Activated CD8-positive, alpha-beta memory T cell treated with anti-CD3 and anti-CD28 coated beads, Interleukin-2, amount 50 U/mL, for 4 hours (primary cell): ENCODE measurements at places on chromosomes 7 and 10.

- no peak for DNase-seq
These were observed 594.1 kb downstream of the PTPRN2 start for GRCh38 chr7:157993406-157994105.

- no peak for DNase-seq
These were observed 65.6 kb upstream of the IGFBP3 start for GRCh38 chr7:45986355-45987298.

- DNase-seq: no peak
These were observed 22.5 kb downstream of the PDZD8 start for GRCh38 chr10:117352724-117353123.

DNA sequence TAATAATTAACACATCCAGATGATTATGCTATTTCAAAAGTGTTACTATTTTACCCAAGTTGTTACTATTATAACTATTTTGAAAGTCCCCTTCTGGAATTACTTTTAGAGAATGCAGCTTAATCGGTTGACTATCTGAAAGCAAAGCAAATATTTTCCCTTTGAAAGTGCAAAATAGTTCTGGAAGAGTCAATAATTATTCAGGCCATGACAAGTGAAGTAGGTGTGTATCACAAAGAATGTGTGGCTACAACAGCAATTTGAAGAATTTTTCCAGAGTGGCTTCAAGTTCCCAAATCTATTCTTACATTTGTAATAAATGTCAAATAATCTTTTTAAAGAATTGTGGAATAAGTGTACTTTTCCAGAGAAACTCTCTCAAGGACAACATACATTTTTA lies 42.8 kb downstream of the RNLS start:
- no peak for DNase-seq

GRCh38 chr10:129963641-129964501 lies at the start of gene EBF3:
EBF3 (minus strand) TSS chr10:129964274; CDS start chr10:129963768, 506 bp downstream.
- DNase-seq: peak; percentile 42

DNA sequence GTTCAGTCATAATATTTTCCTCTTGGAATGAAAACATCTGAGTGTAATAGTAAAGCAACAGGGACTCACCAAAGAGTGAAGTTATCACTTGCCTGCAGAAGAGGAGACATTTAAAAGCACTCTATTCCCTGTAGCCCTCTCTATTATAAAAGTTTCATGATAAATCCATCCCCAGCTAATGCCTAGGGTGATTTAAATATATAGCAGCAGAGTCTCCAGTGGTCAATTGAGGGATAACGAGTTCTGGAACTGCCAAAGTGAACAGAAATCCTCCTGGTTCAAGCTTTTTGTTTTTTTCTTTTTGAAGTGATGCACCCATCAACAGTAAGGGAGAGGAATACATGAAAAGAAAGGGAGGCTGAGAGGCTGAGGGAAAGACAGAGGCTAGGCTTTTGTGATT lies 87.3 kb downstream of the EVX1 start:
- no peak for DNase-seq

DNA sequence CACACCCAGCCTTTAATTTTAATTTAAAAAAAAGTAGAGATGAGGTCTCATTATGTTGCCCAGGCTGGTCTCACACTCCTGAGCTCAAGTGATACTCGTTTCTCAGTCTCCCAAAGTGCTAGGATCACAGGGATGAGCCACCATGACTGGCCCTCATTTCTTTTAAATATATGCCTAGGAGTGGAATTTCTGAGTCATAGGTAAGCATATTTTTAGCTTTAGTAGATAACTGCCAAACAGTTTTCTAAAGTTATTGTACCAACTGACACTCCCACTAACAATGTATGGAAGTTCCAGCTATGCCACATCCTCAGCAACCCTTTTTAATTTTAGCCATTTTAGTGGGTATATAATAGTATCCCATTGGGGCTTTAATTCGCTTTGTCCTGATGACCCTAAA lies 13.8 kb upstream of the PPIF start:
- DNase-seq: no peak

- DNase-seq: no peak
These were observed 767.9 kb downstream of the GRID1 start for GRCh38 chr10:85598646-85599045.

DNA sequence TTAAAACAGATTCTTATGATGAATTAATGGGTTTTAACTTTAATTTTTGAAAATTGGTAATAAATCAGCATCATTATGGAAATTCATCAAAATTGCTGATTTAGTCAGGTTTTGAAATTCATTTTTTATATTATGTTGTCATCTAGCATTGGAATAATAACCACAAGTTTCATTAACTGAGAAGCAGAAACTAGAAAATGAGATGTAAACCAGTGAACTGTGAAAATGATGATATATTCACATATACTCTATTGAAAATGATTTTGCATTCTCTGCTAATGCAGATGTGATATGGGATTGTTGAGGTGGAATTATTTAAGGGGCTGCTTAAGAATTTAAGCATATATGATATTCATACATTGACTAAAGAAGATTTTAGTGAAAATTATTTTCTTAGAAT lies 316.1 kb upstream of the FZD1 start:
- DNase-seq: no peak

DNA sequence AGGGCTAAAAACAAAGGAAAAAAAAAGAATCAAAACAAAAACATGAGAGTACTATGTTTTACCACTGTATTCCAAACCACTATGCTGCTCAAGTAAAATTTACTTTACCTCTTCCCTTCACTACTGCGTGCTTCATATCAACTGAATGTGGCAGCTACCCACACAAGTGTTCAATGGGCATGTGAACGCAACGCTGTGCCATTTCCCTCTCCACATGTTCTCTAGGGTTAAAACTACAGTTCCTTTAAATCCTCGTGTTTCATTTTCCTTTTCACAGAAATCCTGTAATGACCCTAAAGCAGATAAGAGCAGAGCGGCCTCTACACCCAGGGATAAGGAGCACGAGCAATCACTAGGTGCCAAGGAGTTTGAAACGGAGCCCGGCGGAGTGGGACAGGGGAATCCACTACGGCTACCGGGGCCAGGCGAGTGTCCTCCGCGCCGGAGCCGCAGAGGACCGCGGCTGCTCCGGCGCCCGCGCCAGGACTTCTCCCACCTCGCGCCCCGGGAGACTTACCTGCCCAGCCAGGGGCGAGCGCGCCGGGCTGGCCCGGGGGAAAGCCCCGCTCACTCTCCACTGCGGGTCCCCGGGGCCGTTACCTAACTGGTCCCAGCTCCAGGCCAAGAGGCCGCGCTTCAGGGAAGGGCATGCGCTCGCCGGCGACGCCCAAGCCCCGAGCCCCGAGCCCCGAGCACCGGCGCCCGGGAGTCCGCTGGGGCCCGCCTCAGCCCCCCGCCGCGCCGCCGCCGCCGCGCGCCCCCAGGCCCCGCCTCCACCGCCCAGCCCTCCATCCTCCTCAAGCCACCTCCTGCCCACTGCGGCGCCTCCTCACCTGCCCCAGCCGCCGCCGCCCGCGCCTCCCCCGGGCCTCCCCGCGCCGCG lies 711 bp downstream of the NAMPT start:
- DNase-seq: peak; percentile 59

GRCh38 chr10:54682554-54682953 lies 118.5 kb downstream of the PCDH15 start:
- no peak for DNase-seq

GRCh38 chr10:83943920-83944319 lies 195.4 kb upstream of the GHITM start:
- no peak for DNase-seq

- DNase-seq: peak; percentile 43
These were observed 147.6 kb downstream of the GPR85 start for GRCh38 chr7:112938863-112939573.

DNA sequence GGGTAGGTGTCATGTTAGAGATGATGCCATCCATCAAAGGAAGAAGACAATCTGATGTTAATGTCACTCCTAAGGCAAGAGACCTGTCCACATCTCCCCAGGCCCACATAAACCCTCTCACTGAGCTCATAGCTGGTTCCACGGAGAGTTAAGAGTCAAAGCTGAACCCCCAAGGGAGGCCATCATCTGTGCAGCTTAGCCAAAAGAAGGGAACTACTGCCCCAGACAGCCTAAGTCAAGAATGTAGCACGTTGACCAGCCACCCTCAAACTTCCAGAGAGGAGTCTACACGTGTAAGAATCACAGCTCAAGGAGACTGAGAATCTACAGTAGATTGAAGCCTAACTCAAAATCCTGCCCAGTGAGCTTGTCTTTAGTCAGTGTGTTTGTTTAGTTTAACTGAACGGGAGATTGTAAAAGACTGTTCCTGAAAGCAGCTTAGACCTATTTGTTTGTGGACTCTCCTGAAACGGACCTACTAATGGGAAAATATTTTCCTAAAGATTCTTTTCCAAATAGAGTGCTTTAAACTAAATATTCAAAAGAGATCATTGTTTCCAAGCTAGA lies 192.7 kb upstream of the NFE2L3 start:
- DNase-seq: no peak

DNA sequence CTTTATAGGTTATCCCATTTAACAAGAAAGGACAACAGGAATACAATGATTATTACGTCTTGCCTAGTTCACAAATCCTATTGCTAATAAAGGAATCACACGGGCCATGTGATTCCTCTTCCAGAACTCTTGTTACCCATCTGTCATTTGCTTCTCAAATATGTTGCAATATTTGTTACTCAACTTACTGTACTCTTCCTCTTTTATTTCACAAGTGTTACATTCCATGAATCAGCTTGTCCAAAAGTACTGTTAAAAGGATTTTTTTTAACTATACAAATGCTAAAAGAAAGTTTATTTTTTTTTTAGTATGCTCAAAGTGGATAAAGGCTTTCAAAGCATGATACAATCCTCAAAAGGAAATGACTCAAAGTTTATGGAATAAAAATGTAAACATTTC lies 3.9 kb upstream of the CD36 start:
- DNase-seq: no peak

DNA sequence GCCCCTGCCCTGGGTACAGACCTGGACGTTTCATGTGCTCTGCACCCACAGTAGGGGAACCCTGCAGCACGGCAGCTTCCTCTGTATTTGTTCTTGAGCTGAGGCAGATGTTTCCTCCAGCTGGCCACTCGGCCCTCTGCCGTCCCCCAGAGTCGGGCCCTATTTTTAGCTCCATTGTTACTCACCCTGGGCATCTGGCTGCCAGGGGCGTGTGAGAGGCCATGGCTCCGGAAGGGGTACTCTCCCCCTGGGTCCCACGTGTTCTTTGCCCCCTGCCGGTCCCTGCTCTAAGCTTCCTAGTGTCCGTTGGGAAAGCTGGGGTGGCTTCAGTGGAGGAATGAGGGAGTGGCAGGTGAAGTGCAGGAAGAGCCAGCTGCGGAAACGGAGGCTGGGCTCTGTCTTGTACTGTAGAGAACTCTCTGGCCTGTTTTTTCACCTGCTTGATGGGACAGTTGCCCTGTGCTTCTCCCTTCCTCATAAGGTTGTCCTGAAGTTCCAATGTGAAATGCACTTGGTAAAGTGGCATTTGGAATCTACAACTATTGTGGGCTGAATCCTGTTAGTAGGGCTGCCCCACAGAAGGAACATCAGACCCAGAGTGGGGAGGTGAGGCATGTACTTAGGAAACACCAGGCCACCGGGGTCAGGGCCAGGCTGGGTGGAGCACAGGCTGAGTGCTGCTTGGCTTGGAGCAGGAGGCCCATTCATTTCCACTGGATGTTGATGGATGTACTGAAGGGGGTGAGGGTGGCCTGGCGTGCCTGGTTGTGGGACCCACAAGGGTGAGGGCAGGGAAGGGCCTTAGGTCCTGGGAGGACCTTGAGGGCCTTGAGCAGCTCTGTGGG lies 30.6 kb downstream of the PALD1 start:
- no peak for DNase-seq

DNA sequence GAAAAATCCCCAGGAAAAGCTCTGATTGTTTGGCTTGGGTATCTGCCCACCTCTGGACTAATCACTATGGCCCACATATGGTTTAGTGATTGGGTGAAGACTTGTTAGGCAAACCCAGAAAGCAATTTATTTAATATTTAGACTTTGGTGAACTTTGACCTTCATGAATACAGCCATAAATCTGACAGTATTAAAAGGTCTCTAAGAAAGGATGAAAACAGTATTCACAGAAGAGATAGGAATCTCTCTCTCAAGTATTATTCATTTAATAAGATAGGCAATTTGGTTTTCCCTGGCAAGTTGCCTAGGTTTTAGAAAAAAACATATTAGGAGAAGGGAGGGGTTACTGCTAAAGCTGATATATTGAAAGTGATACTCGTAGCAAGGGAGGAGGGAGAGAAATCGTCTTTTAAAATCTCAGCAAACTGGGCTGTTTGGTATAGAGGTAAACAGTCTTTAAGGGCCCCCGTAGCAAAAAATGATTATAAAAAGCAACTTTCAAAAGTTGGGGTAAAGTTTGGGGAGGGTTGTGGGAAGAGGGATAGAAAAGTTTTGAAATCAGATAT lies 57.1 kb downstream of the LSMEM1 start:
- DNase-seq: no peak

DNA sequence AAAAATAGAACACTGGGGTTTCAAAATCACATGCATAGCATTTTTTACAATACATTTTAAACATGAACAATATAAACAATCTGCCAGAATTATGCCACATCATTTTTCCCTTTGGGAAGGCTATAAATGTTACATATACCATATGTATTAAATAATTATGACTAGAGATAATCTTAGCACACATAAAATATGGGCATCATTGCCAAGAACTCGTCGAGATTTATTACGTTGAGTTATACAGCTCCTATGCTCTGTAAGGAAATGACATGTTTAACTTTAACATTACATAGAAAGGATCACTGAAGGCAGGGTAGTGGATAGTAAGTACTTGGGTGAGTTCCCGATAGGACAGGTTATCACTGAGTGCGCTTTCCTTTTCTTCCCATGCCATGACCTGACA lies 267.8 kb downstream of the PARD3 start:
- no peak for DNase-seq

DNA sequence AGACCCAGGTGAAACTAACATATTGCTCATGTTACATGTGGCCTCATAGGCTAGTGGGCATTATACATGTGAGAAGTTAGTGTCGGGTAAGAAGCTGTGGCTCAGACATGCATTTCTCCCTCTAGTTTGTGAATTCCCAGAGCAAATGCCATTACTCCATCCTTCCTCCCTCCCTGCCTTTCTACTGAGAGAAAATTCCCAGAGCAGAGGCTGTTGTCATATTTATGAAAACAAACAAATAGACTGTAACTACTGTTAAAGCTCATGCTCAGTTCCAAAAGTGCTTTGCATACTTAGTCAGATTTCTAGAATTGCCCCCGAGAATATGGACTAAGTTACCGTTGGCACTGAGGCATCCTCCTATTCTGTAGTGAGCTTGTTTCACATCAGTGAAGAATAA lies 29.0 kb downstream of the ZNRF2 start:
- DNase-seq: no peak

GRCh38 chr7:23680414-23681405 lies 711 bp downstream of the FAM221A start:
- peak; percentile 26 for DNase-seq

GRCh38 chr7:36469236-36469635 lies 79.6 kb downstream of the ANLN start:
- DNase-seq: no peak

- no peak for DNase-seq
These were observed 8.0 kb downstream of the PARP12 start for GRCh38 chr7:140054751-140055150.

GRCh38 chr10:10020945-10021344 lies 996.7 kb upstream of the CELF2 start:
- DNase-seq: no peak

- peak; percentile 36 for DNase-seq
These were observed 493 bp downstream of the ZMIZ2 start for GRCh38 chr7:44748948-44749731.
